ENCODE measurements at places on chromosomes 2 and 18. TPM values are rescaled to one million over a fixed set of nuclear protein-coding genes. Genes with fewer than 3 reads are reported as not detected.

DNA sequence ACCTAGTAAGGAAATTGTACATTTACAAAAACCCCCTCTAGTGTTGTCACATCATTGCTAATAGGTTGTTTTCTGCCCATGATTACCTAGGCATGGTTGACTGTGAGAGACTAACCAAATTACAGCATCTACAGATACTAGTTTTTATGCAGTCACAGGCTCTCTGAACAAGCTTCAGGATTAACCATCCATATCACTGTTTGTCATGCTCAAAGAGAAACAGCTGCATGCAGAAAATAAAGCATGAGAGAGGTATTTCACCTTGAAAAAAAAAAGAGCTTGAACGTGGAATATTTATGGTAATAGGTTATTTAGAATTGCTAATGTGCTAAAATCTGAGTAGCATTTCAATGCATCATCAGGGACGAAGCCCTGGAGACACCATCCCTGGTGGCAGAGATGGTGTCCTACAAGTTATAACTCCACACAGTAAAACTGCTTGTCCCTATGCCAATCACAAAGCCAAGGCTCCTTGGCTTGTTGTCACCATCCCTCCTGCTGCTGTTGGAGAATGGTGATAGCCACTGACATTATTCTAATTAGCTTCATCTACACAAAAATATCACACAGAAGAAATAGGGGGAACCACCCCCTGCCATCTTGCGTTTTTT lies 5.4 kb downstream of the NEB start:
- peaks cover 4% of the 10 kb centered on the region for H3K4me1 ChIP-seq
- no peak for DNase-seq
- H3K36me3 ChIP-seq: no peaks in the 10 kb centered on the region
- H3K27ac ChIP-seq: no peak overlapping the region

- no peak for DNase-seq
- no peaks in the 10 kb centered on the region for H3K27me3 ChIP-seq
- no peak overlapping the region for H3K4me3 ChIP-seq
Measured at GRCh38 chr2:166934817-166935216, 46.5 kb downstream of the XIRP2 start.

The TCF23 gene
- not detected for total RNA-seq

DNA sequence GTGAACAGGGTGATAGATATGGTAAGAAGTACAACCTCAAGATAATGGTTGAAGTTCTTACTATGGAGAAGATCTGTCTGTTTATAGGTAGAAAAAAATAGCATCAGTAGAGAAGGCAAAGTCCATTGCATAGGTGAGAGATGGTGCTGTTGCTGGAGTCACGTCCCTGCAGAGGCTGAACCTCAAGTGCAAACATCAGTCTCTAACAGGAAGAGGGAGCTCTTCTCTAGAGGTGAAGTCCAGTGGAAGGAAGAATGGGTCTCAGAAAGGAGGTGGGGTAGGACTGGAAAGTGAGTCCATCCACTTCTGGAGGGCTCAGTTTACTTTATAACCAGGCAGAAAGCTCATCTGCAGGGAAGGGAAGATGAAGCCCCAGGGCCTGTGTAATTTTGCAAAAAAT lies 337.7 kb downstream of the MEIS1 start:
- no peaks in the 10 kb centered on the region for H3K36me3 ChIP-seq
- H3K27me3 ChIP-seq: no peaks in the 10 kb centered on the region
- H3K4me1 ChIP-seq: no peaks in the 10 kb centered on the region
- no peak overlapping the region for H3K4me3 ChIP-seq

DNA sequence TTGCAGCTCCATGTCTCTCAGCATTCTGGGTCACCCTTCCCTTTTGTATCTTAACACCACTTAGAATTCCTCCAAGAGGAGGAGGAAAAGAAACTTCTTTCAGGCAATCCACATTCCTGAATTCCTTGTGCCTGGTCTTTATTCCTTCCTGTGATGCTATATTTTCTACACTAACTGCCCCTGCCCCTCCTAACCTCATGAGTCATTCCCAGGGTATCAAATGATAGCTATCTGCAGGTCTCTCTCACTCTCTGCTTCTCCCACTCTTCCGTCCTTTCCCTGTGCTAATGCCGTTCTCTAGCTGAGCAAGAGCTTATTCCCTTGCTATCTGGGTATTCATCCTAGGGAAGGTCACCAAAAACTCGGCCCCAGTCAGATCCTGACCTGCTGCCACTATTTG lies 395.0 kb upstream of the TCF4 start:
- no peaks in the 10 kb centered on the region for H3K27me3 ChIP-seq
- H3K4me1 ChIP-seq: peaks cover 7% of the 10 kb centered on the region
- H3K4me3 ChIP-seq: no peak overlapping the region
- no peaks in the 10 kb centered on the region for H3K36me3 ChIP-seq

DNA sequence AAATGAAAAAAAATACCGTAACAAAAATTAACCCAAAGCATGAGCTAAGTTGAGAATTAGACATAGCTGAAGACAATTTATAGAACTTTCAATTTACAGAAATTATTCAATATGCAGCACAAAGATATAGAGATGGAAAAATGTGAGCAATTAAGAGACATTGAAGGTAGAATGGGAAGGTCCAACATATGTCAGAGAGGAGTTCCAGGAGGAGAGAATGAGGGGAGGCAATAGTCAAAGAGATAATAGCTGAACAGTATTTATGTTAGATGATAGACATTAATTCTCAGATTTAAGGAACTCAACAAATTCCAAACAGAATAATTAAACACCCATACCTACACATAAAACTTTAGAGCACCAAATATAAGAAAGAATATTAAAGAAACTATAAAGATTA lies 103.0 kb upstream of the MSTN start:
- no peaks in the 10 kb centered on the region for H3K27me3 ChIP-seq
- H3K27ac ChIP-seq: no peak overlapping the region
- H3K36me3 ChIP-seq: no peaks in the 10 kb centered on the region
- H3K4me1 ChIP-seq: no peaks in the 10 kb centered on the region
- H3K4me3 ChIP-seq: no peak overlapping the region

DNA sequence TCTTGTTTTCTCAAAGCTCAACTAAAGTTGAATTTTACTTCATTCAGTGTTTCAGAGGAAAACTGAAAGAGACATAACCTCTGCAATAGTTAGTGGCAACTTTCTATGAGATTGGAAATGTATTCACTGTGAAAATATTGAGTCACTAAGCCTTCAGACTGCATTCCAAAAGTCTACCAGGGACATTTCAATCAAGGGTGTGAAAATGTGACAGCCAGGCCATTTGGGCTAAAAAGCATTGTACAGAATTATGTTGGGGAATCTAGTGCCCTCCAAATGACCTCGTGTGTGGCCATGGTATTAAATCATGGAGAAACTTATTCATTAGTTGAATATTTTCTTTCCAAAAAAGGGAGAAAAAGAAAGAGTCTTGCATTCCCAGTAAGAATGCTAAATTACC lies 251.9 kb downstream of the GRB14 start:
- DNase-seq: no peak
- H3K36me3 ChIP-seq: no peaks in the 10 kb centered on the region
- no peak overlapping the region for H3K4me3 ChIP-seq
- H3K27me3 ChIP-seq: no peaks in the 10 kb centered on the region
- H3K4me1 ChIP-seq: no peaks in the 10 kb centered on the region

GRCh38 chr2:101135412-101136296 lies 15.5 kb downstream of the TBC1D8 start:
- no peak overlapping the region for H3K27ac ChIP-seq
- H3K4me1 ChIP-seq: no peaks in the 10 kb centered on the region
- H3K36me3 ChIP-seq: no peaks in the 10 kb centered on the region
- DNase-seq: no peak

- peak; percentile 31 for DNase-seq
- H3K4me3 ChIP-seq: no peak overlapping the region
- H3K4me1 ChIP-seq: no peaks in the 10 kb centered on the region
Measured at GRCh38 chr18:34809451-34810072, 99.5 kb downstream of the DTNA start.

DNA sequence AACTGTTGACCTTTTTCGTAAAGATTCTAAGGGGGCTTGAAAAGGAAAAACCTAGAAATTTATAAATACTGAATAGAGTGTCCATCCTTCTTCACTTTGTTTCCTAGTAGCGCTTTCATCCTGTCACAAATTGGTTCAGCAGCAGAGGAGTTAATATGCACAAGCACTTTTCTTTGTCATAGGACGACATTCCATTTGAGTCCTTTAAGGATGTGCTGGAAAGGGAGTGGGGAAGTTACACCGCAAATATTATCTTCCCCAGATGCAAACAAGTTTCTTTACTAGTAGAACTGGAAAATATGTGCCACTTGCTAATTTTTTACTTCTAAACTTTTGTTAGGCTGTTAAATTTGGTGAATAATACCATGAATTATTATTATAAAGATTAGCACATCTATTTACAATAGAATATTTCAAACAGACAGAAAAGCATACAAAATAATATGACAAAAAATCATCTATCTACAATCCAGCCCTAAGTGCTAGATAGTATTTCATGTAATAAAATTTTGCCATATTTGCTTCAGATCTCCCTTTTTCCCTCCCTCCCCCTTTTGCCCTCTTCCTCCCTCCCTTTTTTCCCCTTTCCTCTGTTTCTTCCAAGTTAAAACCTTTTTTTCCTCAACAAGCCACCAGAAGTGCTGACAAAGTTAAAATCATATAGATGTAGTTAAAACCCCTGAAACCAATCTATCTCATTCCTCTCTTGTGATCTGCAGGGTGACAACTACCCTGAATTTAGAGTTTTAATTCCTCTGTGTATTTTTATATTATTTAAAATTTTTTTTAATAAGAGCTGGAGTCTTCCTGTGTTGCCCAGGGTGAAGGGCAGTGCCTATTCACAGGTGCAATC lies 50.5 kb upstream of the MAP4K3 start:
- H3K27me3 ChIP-seq: no peaks in the 10 kb centered on the region
- DNase-seq: peak; percentile 8
- peak overlapping the region; percentile 44 for H3K27ac ChIP-seq
- H3K4me3 ChIP-seq: no peak overlapping the region
- H3K4me1 ChIP-seq: peaks cover 45% of the 10 kb centered on the region

The UGT1A3 gene
- not detected for total RNA-seq

DNA sequence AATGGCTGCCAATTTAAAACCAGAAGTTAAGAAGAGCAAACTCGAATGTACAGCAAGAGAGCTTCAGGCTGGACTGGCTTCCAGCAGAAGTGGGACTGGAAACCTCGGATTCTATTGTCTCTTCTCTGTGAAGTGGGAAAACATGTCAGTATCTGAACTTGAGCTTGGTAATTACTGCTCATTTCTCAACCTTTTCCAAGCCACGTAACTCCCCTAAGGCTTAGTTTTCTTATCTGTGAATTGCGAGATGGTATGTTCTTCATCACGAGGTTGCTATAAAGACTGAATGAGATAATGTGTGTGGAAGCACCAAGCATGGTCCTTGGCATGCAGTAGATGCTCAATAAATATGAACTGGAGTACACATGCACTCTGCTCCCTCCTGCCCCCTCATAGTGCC lies 259.4 kb upstream of the SPRED2 start:
- H3K4me1 ChIP-seq: no peaks in the 10 kb centered on the region
- no peaks in the 10 kb centered on the region for H3K36me3 ChIP-seq
- H3K27me3 ChIP-seq: no peaks in the 10 kb centered on the region
- no peak for DNase-seq

The IRS1 gene
- 0.11 TPM for total RNA-seq

- peaks cover 13% of the 10 kb centered on the region for H3K4me1 ChIP-seq
- no peaks in the 10 kb centered on the region for H3K27me3 ChIP-seq
- H3K4me3 ChIP-seq: no peak overlapping the region
- no peak overlapping the region for H3K27ac ChIP-seq
- H3K36me3 ChIP-seq: no peaks in the 10 kb centered on the region
Measured at GRCh38 chr2:85698880-85699254, 4.7 kb downstream of the GNLY start.

The TMEM163 gene
- 1.3 TPM for total RNA-seq

GRCh38 chr2:54755641-54756326 lies 32.3 kb downstream of the EML6 start:
- H3K36me3 ChIP-seq: no peaks in the 10 kb centered on the region
- H3K27me3 ChIP-seq: no peaks in the 10 kb centered on the region
- DNase-seq: no peak
- no peaks in the 10 kb centered on the region for H3K4me1 ChIP-seq

DNA sequence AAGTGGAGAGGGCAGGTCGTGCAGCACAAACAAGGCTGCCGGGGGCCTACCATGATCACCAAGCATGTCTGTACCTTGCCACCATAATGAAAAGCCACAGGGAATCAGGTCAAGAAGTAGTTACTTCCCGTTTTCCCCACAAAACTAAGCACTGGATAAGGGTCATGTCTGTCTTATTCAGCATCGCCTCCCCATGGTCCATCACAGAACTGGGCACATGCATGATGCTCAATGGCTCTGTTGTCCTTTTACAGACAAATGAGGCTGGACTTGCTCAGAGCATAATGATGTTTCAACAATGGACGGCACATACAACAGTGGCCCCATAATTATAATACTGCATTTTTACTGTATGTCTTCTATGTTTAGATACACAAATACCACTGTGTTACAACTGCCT lies 27.5 kb downstream of the REEP1 start:
- no peaks in the 10 kb centered on the region for H3K4me1 ChIP-seq
- H3K36me3 ChIP-seq: no peaks in the 10 kb centered on the region
- H3K27ac ChIP-seq: no peak overlapping the region
- peaks cover 5% of the 10 kb centered on the region for H3K27me3 ChIP-seq
- no peak overlapping the region for H3K4me3 ChIP-seq
- DNase-seq: no peak

GRCh38 chr2:43149482-43150107 lies 76.8 kb downstream of the ZFP36L2 start:
- DNase-seq: no peak
- no peak overlapping the region for H3K4me3 ChIP-seq
- H3K36me3 ChIP-seq: no peaks in the 10 kb centered on the region
- H3K27me3 ChIP-seq: no peaks in the 10 kb centered on the region

DNA sequence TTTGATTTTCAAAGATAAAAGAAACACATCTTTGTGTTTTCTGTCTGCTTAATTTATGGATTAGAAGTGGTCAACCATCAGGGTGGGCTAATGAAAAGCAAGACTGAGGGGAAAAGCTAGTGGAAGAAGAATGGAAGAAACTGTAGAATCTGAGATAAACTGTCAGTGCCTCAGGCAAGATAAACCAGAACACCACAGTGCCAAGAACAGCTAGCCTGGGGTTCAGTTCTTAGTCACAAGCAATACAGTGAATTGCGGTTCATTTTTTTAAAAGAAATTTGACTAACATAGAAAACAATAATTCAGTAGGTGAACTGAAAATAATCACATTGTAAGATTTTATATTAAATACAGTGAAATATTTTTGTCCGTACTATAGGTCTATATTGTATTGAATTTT lies 22.0 kb upstream of the LNPK start:
- H3K36me3 ChIP-seq: no peaks in the 10 kb centered on the region
- H3K4me3 ChIP-seq: no peak overlapping the region
- peaks cover 9% of the 10 kb centered on the region for H3K27me3 ChIP-seq
- no peak overlapping the region for H3K27ac ChIP-seq
- DNase-seq: no peak
- no peaks in the 10 kb centered on the region for H3K4me1 ChIP-seq

- no peaks in the 10 kb centered on the region for H3K36me3 ChIP-seq
- H3K27ac ChIP-seq: no peak overlapping the region
- peaks cover 14% of the 10 kb centered on the region for H3K4me1 ChIP-seq
- no peak for DNase-seq
- H3K27me3 ChIP-seq: no peaks in the 10 kb centered on the region
Measured at GRCh38 chr2:102142829-102143449, 393 bp downstream of the IL1R1 start.
